ENCODE measurements at places on chromosomes 16 and 17.

DNA sequence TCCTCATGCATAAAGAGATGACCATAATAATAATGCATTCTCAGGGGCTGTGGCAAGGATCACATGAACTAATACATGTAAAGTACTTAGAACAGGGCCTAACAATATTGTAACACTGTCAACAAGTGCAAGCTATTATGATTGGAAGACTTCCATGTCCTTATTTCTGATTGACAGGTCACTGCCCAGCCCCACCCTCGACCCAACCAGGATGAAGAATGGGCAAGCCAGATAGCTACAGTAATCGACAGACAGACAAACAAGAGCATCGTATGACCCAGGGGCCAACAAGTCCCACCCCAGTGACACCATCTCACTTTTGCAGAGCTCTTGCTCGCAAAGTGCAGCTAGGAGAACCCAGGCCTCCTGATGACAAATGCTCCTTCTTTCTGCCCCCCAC is 14.6 kb upstream of the MMP2 start:
- DNase-seq = no peak

- no peak for DNase-seq
Observed at GRCh38 chr16:87100306-87101058, 216.7 kb downstream of the C16orf95 start.

DNA sequence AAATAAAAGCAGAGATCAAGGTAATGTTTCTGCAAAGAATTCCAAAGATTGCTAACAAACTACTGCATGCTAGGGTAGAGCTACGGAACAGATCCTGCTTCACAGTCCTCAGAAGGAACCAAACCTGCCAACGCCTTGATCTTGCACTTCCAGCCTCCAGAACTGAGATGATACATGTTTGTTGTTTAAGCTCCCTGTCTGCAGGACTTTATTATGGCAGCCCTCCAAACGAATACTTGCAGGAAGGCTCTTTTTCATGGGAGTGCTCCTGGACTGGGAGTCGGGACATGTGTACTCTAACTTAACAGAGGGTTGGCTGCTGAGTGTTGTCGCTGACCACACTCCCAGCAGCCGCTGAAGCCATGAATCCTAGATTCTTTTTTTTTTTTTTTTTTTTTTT is 808.8 kb upstream of the EEF2KMT start:
- no peak for DNase-seq

- no peak for DNase-seq
Observed at GRCh38 chr17:72717676-72718075, 374.8 kb downstream of the SLC39A11 start.

DNA sequence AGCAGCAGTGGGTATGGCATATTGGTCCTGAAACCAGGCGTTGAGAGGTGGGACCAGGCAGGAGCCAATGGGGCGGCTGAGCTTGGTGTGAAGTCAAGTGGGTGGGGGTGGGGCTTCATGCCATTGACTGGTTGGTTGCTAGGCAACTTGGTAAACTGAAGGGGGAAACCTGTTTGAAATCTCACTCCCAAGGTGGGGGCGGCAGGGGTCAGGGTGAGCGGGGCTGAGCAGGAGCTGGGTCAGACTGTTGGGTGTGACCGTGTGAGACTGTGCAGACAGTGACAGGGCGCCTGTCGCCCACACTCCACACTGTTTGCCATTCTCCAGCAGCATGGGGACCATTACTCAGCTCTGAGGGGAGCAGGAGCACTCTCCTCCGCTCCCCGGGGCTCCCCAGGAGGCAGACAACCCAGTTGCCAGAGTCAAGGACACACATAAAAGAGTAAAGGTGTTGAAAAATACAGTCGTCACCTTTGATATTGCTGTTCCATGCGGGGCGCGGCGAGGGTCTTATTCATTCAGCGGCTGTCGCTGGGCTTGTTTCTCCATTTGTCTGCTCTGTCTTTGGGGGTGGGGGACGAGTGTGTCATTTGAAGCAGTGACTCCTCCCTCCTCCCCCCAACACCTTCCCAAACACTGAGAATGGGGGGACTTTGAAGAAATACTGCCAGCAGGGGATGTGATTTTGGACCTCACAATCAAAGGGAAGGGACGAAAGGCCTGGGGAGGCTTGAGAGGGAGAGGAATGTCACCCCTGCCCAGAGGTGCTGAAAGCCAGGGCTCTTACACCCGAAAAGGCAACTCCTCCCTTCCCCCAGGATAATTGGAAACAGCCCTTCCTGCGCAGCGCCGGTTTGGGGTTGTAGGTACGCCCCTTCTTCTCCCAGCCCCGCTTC is 1.2 kb upstream of the EFNB3 start:
- peak; percentile 49 for DNase-seq

- no peak for DNase-seq
Observed at GRCh38 chr17:81053041-81053970, 18.4 kb downstream of the BAIAP2 start.

- DNase-seq = no peak
Observed at GRCh38 chr16:20878682-20879147, 21.4 kb downstream of the DCUN1D3 start.

DNA sequence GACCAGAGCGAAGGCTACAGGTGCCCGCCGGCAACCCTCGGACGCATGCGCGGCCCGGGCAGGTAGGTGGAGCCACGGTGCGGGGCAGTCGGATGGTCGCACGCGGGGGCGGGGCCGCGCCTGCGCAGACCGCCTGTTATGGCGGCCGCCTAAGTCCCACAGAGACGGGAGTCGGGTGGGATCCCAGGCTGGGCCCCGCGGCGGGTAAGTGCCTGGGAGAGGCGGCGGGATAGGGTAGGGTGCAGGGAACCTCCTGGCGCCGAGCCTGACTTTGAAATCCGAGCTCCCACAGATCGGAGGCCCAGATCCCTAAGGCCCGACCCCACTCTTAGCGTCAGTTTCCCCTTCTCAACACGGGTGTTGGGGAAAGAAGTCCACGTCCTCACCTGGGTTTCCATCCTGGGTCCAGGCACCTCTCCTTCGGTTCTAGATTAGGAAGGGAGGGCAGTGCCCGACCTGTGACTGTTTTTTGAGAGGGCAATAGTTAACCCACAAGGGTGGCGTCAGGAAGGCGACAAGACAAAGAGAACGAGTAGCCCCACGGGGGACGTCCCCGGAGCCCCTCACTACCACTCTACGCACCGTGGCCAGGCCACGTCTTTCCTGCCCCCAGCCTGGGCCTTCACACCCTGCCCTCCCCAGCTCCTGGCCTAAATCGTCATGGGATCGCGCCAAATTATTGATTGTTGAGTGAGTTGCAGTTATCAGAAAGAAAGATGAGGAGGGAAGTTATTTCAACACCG is at the start of gene METTL22:
TSS of gene METTL22 (plus strand) at position 127 of the 743 bp plus-strand sequence. CDS start 3,968 bp downstream, outside the sequence.
- DNase-seq = peak; percentile 84

DNA sequence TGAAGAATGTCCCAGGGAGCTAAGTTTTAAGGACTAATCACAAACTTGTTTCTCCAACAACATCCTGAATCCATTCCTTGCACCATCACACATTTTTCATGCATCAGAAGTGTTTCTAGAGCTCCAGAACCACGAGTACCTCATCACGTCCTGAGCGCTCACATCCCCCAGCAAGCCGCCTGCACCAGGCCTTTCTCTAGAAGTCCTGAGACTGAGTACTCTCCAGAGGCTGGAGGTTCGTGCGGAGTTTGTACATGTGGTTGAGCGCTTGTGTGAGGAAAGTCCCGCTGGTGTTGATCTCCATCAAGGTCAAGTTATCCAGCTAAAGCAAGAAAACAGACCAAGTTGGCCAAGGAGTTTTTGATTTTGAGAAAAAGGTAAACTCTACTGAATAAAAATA is 10.7 kb downstream of the GINS2 start:
- no peak for DNase-seq

GRCh38 chr17:75344666-75345065 is 55.4 kb upstream of the SLC25A19 start:
- no peak for DNase-seq

DNA sequence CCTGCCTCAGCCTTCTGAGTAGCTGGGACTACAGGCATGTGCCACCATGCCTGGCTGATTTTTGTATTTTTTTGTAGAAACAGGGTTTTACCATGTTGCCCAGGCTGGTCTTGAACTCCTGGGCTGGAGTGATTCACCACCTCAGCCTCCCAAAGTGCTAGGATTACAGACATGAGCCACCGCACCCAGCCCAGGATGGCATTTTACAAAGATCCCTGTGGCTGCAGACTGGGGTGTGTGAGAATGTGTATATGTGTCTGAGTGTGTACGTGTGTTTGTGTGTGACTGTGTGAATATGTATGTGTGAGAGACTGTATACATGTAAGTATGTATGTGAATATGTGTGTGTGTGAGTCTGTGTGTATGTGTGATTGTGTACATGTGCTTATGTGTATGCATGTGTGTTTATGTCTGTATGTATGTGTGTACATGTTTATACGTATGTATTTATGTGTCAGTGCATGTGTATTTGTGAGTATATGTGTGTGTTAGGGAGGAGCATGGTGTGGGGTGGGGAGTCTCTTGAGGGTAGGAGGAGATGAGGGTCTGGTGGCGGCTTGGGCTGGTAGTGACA is 17.0 kb downstream of the RPTOR start:
- DNase-seq = no peak

DNA sequence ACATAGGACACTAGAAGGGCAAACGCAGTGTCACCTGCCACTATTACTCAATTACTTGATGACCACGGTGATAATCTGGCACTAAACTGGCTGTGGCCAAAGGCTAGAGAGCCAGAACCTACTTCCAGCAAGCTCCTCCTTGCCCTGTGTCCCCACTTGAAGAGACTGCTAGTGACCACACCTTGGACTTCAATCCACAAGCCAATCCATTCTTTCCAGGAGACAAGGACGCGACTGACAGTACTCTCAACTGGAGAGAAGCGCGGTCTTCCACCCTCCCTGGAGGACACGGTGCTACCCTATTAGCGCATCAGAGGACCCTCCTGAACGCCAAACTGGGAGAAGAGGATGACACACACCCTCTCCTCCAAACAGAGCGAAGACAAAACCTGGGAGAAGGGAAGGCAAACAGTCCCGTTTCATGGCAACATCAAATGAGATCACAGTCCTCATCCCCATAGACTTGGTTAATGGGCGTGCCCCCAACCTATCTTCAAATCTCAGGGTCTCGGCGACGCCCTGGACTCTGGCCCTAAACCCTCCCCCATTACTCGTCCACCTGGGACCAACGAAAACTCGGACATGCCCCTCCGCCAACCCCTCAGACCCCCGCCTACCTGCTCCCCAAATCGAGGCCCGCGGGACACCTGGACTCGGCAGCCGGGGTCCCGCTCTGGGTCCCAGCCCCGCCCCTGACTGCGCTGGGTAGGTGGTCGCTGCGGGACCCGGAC is 508 bp downstream of the FLCN start:
- DNase-seq = peak; percentile 49

GRCh38 chr17:64083563-64084085 is 46.3 kb downstream of the ERN1 start:
- DNase-seq = no peak

DNA sequence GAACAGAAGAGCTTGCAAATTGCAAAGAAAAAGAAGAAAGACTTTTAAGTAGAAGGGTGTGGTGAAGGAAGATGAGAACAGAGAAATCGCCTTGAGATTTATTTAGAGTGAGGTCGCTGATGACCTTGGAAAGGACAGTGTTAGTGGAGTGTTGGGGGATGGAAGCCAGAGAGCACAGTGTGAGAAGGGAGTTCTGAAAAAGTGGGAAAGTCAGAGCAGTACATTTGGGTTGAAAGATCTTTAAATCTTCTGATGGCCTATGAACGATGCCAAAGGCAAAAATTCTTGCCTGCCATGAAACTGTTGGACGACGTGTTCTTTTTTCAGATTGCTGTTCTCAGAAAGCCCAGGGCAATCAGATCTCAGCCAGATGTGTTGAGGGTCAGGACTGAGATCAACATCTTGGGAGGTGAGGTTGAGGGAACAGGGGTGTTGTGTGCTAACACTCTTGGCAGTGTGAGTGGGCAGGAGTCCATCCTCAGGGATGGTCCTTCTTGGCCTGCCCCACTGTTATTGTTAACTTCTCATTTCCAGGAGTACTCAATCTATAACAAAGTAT is 330.1 kb downstream of the MAP2K6 start:
- DNase-seq = no peak

GRCh38 chr16:54538276-54538675 is 251.7 kb upstream of the IRX3 start:
- peak; percentile 20 for DNase-seq

DNA sequence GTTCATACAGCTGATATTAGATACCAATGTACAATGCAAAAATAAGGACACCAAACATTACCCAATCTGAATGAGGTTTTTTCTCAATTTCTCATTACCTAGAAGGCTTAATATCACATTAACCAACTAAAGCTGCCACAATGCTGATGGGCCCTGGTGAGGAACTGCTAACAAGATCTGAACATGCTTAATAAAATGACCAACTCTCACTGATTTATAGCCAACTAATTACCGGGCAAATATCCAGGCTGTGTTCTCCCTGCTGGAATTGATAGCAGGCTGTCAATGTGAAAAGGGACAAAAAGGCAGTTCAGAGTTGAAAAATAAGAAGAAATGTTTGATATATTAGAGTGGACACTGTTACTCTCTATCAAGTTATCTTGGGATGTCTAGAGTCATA is 124.6 kb downstream of the TOX3 start:
- DNase-seq = no peak

GRCh38 chr17:15411384-15412198 is 55.8 kb downstream of the CDRT4 start:
- peak; percentile 76 for DNase-seq

DNA sequence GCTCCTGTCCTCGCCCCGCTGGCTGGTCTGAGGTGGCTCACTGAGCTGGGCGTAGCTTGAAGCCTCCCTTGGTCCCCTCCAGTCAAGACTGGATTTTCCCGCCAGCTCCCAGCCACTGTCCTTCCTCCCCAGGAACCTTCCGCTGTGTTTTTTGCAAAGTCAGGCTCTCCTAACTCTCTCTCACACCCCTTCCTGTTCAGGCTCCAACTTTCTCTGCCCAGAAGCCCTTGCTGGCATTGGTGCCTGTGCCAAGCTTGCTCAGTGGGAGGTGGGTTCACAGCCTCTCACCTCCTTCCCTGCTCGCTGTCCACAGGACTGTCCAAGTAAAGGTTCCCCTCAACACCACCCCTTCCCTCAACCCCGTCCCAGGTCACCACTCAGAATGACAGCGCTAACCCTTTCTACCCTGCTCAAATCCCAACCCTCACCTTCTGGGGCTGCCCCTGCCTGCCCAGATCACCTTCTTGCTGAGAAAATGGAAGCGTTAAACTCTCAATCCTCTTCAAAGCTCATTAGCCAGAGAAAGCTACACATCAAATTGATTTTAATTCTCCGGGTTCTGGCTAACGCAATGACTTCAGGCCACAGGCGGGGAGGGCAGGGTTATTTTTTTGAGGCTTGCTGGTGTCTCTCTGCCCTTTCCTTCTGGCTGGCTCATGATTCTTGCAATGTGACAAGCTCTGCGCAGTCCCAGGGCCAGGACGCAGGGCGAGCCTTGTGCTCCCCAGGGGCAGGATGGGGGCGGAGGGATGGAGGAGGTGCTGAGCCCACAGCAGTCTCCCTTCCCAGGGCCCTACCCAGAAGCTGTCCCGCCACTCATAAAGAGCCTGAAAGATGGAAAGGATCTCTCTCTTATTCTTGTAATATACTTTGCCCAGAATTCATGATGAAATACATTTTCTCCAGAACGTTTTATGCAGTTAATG is 357.2 kb upstream of the TNRC6C start:
- DNase-seq = peak; percentile 38

GRCh38 chr16:68367030-68367429 is 56.2 kb downstream of the PRMT7 start:
- peak; percentile 30 for DNase-seq

- DNase-seq = no peak
Observed at GRCh38 chr16:29702269-29702668, 23.3 kb downstream of the QPRT start.

- DNase-seq = peak; percentile 44
Observed at GRCh38 chr17:58249270-58250133, 11.1 kb downstream of the LPO start.

GRCh38 chr17:40352237-40352778 is 12.2 kb downstream of the GJD3 start:
- no peak for DNase-seq
